ENCODE measurements at places on chromosomes 5 and 9.

- no peak for DNase-seq
Measured at GRCh38 chr5:138726848-138727247, 26.4 kb upstream of the CTNNA1 start.

DNA sequence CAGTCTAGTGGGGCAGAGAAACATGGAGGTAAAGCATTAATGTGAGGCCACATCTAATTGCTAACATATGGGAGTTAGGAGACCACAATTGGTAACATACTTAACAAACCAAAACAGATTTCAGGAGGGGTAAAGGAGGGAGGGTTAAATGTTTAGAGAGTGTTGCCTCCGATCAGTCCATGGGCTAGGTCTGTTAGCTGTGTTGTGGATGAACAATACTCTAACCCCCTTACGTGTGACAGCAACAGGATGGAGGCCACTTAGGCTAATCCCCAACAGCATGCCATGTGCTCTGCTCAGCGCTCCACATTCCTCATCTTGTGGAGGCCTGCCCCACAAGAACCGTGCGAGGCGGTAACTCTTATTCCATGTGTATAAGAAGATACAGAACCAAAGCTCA, 167.0 kb downstream of the CRB2 start:
- no peak for DNase-seq

DNA sequence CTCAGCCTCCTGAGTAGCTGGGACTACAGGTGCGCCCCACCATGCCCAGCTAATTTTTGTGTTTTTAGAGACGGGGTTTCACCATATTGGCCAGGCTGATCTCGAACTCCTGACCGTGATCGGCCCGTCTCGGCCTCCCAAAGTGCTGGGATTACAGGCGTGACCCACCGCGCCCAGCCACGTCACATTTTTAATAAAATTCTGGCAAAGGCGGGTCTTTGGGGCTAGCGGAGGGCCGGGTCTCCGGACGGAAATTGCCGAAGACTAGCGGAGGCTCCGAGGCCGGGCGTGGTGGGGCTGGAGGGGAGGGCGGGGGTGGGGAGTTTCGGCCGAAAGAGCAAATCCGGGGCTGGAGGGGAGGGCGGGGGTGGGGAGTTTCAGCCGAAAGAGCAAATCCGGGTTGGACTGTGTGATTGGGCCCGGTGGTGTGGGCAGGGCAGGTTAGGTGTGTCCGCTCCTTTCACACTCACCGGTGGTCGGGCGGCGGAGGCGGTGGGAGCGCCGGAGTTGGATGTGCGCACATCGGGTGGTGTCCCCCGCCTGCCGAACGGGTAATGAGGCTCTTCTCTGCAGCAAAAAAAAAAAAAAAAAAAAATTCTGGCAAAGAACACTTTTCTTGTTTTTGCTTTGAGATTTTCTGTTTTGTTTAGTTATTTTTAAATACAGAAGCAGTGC, 27.1 kb downstream of the RUFY1 start:
- DNase-seq: no peak

DNA sequence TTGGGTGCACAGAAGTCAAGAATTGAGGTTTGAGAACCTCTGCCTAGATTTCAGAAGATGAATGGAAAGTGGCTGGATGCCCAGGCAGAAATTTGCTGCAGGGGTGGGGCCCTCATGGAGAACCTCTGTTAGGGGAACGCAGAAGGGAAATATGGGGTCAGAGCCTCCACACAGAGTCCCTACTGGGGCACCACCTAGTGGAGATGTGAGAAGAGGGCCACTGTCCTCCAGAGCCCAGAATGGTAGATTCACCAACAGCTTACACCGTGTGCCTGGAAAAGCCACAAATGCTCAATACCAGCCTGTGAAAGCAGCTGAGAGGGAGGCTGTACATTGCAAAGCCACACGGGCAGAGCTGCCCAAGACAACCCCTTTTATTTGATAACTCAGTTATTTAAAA, 383.5 kb downstream of the TLE4 start:
- DNase-seq: no peak

DNA sequence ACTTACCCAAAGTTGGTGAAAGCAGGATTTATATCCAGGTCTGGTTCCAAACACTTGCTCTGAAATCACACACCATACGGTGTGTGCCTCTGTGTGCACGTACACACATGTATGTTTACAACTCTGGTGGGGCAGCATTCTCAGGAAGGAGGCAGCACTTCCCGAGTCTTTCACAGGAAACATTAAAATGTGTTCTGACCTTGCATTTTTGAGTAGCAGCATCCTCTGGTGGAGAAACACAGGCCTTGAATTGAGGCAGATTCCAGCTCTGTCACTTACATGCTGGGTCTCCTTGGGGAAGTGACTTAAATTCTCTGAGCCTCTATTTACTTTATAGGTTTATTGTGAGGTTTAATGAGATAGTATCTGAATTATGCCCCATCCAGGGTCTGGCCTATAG, 126.4 kb downstream of the RGS3 start:
- no peak for DNase-seq

DNA sequence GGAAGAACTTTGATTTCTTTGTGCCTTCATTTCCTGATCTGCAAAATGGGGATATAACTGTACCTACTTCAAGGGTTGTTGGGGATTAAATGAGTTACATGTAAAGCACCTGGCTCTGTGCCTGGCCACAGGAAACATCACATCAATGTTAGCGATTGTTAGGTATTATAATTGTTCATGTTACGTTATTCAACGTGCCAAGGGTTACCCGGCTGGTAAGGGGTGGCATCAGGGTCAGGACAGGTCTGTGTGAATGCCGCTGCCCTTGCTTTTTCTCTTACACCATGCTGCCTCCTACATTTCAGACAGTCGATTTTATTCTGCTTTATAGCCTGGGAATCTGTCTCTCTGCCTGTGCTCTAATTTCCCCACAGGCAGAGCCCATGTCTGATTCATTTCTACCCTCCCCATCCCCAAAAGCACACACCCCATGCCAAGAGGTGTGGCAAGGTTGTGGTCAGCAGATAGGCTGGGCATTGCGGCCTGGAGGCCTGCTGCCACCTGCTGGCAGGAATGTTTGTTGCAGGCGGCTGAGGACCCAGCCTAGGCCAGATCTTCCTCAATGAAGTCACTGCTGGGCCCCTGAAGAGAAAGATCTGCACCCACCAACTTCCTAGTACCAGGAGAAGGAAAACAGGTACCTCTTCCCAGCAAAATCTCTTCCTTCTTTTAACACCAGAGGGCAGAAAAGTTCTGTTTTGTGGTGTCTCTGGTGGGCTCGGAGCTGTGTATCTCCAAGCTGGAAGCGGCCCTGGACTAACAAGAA, 5.3 kb downstream of the ANKS6 start:
- no peak for DNase-seq

DNA sequence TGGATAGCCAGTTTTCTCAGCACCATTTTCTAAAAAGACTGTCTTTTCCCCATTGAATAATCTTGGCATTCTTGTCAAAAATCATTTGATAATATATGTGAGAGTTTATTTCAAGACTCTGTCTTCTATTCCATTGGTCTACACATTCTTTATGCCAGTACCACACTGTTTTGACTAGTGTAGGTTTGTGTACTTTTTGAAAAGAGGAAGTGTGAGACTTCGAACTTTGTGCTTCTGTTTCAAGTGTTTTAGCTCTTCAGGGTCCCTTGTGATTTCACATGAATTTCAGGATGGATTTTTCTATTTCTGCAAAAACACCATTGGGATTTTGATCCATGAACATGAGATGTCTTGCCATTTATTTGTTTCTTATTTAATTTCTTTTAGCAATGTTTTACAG, 78.5 kb upstream of the ALDH1A1 start:
- DNase-seq: no peak

GRCh38 chr9:134366223-134367031, 40.2 kb downstream of the RXRA start:
- DNase-seq: peak; percentile 53

- DNase-seq: no peak
Measured at GRCh38 chr5:74619308-74619707, 21.2 kb downstream of the ENC1 start.

DNA sequence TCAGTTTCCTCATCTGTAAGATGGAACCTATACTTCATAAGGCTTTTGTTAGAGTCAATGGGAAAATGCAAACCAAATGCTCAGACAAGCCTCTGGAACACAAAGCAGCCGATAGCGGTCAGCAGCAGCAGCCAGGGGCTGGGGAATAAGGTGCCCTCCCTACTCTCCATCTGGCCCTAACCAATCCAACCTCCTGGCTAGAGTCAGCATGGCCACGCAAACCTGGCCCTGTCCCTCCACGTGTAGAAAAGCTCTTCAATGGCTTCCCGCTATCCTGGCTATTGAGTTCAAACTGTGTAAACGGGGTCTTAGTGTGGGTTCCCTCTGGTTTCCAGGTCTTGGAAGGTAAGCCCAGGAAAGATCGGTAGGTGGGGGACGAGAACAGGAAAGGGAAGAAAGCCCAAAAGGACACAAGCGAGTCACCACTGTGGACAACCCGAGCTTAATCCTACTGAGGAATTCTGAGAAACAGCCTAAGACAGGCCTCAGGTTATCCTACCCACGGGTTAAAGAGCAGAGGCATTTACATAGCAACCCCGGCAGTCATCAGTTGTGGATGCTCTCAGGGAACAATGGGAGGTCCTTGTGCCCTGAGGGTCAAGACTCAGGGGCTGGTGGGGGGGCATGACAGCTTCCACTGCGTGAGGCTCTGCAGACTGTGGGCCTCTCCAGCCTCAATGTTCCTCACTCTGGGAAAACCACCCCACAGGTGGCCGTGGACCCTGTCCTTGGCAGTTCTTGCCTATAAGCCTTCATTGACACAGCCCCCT, 30.9 kb downstream of the FABP6 start:
- DNase-seq: no peak

GRCh38 chr9:124366476-124367220, 48.6 kb downstream of the PSMB7 start:
- DNase-seq: no peak

DNA sequence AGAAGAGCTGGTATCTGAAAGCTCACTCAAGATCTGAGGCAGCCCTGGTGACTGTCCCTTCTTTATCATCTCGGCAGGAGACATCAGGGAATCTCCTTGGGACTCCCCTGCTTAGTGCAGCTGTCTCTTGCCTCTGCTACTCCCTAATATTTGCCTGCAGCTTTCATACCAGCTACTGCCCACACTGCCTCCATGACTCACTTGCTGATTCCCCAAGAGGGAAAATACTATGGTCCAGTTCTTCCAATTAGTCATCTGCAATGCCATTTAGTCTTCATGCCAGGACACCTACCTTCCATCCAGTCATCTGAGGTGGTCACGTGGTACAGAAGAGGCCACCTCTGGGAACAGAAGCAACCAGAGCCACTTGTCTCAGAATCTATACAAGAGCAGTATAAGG, 270.8 kb downstream of the NTRK2 start:
- no peak for DNase-seq

- no peak for DNase-seq
Measured at GRCh38 chr5:108607421-108607820, 140.3 kb upstream of the FER start.

- no peak for DNase-seq
Measured at GRCh38 chr9:38110476-38110875, 41.4 kb upstream of the SHB start.

GRCh38 chr5:1763960-1764605, 35.6 kb downstream of the MRPL36 start:
- no peak for DNase-seq

DNA sequence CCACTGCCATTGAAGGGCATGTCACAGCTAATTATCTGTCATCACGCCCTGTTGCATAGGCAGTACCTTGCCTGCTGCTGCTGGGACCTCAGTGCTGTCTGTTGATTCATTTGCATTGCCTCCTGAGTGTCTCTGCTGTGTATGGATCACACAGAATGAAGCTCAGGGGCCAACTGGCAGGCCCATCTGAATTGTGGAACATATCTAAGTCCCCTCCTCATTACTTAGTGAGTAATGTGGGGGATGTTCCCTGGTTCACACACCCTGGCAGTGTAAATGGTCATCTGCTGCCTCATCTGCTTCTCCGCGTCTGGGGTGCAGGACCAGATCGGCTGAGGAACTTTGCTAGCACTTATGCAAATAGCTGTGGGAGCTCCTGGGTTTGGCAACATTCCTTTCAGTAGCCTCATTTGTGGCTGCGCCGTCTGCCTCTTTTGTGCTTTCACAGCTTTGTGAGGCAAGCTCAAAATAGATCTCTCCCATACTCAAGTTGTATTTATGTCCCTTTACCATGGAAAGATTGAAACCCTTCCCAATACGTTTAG, 25.4 kb downstream of the TYRP1 start:
- DNase-seq: no peak

Measured in SK-N-MC (cell line).